Thoracic aorta (tissue), 2 donors: ENCODE measurements at places on chromosomes 3 and 15. TPM values are rescaled to one million over a fixed set of nuclear protein-coding genes. Genes with fewer than 3 reads are reported as not detected.

ZNF620 gene
- total RNA-seq: 2.8 TPM

ALDH1L1 gene
- total RNA-seq: 62.5 TPM

THAP10 gene
- total RNA-seq: 0.81 TPM

SNX4 gene
- total RNA-seq: 29.9 TPM

DAPK2 gene
- 10.6 TPM for total RNA-seq

PRSS50 gene
- 0.28 TPM for total RNA-seq

GPR171 gene
- total RNA-seq: not detected

PP2D1 gene
- not detected for total RNA-seq

GRCh38 chr15:40925863-40926658 lies 3.1 kb upstream of the DLL4 start:
- H3K4me1 ChIP-seq: peaks cover 55% of the 10 kb centered on the region
- no peak overlapping the region for H3K27ac ChIP-seq
- H3K36me3 ChIP-seq: no peaks in the 10 kb centered on the region

GRCh38 chr15:48459571-48460442 lies 128.6 kb downstream of the DUT start:
- H3K4me3 ChIP-seq: no peak overlapping the region
- no peaks in the 10 kb centered on the region for H3K27me3 ChIP-seq
- peaks cover 4% of the 10 kb centered on the region for H3K4me1 ChIP-seq
- H3K36me3 ChIP-seq: peaks cover 42% of the 10 kb centered on the region
- H3K27ac ChIP-seq: peak overlapping the region; percentile 20
- no peak for DNase-seq

- no peak overlapping the region for H3K4me3 ChIP-seq
- no peak for DNase-seq
- H3K36me3 ChIP-seq: no peaks in the 10 kb centered on the region
- no peak overlapping the region for H3K27ac ChIP-seq
Observed at GRCh38 chr3:9503283-9503682, 50.3 kb downstream of the LHFPL4 start.

GRCh38 chr3:188954590-188955208 lies 217.1 kb upstream of the TPRG1 start:
- no peak overlapping the region for H3K27ac ChIP-seq
- no peak overlapping the region for H3K4me3 ChIP-seq
- H3K27me3 ChIP-seq: no peaks in the 10 kb centered on the region
- H3K36me3 ChIP-seq: no peaks in the 10 kb centered on the region

DNA sequence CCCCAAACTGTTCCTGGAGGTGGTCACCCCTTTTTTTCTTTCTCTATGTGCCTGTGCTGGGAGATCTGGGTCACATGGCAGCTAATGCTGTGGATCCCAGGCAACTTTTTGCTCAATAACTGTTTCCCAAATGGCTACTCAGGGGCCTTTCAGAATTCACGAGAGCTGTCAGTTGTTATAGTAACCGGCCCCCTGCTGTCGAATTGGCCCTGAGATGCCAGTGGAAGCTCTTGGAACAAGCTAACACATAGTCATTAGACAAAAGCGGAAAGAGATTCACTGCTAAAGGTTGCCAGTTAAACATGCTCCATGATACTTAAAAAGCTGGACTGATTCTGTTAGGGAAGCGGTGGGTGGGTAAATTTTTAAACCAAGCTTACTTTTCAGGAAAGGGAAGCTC lies 144.1 kb downstream of the FEZF2 start:
- no peaks in the 10 kb centered on the region for H3K4me1 ChIP-seq
- no peak overlapping the region for H3K4me3 ChIP-seq
- no peaks in the 10 kb centered on the region for H3K27me3 ChIP-seq
- DNase-seq: no peak

DNA sequence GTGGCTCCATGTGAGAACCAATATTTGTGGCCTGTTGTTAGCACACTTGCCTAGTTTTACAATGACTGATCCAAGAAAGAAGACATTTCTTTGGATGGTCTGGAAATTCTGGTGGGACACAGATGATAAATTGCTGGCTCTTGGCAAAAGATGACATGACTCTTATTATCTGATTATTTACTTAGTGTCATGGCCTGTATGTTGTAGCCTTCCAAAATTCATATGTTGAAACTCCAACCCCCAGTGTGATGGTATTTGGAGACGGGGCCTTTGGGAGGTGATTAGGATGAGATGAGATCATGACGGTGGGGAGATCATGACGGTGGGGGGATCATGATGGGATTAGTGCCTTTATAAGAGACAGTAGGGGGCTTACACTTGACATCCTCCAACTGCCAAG lies 30.0 kb upstream of the AKAP13 start:
- no peaks in the 10 kb centered on the region for H3K36me3 ChIP-seq
- H3K27ac ChIP-seq: no peak overlapping the region
- no peak overlapping the region for H3K4me3 ChIP-seq
- DNase-seq: no peak
- H3K4me1 ChIP-seq: peaks cover 5% of the 10 kb centered on the region

DNA sequence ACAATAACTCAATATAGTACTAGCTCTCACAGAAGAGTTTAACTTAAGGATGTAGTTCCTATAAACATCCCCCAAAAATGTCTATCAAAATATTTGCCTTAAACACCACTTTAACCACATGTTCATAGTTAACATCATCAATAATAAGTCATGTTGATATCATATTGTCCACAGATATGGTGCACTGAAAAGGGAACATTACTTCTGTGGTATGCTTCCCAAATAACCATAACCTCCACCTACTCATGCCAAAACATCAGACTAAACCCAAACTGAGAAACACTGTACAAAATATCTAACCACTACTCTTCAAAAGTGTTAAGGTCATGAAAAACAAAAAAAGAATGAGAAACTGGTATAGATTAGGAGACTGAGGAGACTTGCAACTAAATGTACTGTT lies 32.9 kb downstream of the SLC4A7 start:
- H3K27me3 ChIP-seq: no peaks in the 10 kb centered on the region
- H3K4me1 ChIP-seq: peaks cover 13% of the 10 kb centered on the region
- no peak overlapping the region for H3K4me3 ChIP-seq
- no peak overlapping the region for H3K27ac ChIP-seq

DNA sequence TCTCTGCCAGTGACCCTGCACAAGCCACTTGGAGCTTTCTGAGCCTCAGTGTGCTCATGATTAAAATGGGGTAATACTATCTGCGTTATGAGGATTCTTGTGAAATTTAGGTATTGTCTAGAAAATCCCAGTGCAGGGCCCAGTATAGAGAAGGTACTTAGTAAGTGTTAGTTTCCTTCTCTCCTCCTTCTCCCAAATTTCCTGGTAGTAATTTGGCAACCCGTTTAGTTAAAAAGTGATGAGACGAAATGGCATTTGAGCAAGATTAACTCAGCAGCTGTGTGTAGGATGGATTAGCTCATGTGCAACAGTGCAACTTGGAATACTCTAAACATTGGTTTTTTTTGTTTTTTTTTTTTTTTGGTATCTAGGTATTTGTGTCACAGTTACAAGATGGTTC lies 84.6 kb downstream of the SLCO3A1 start:
- no peak overlapping the region for H3K27ac ChIP-seq
- peaks cover 16% of the 10 kb centered on the region for H3K4me1 ChIP-seq
- no peaks in the 10 kb centered on the region for H3K27me3 ChIP-seq
- DNase-seq: no peak
- no peak overlapping the region for H3K4me3 ChIP-seq

DNA sequence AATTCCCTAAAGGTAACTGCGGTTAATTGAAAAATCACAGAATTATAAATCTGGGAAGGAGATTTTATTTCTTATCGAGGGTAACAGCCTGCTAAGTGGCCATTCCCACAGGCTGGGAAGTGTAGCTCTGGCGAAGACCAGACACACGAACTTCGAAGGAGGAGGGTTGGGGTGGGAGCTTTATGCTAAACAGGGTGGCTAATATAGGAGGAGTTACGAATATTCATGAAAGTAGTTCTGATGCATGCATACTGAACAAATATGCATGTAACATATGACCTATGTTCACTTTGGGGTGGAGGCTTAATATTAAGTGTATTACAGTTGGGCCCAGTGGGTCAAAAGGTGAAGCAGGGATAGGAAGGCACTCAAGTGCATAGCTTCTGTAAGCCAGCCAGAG lies 221.6 kb downstream of the FGF12 start:
- no peaks in the 10 kb centered on the region for H3K27me3 ChIP-seq
- DNase-seq: no peak
- H3K36me3 ChIP-seq: no peaks in the 10 kb centered on the region
- H3K4me3 ChIP-seq: no peak overlapping the region
- no peak overlapping the region for H3K27ac ChIP-seq

- H3K27me3 ChIP-seq: no peaks in the 10 kb centered on the region
- H3K36me3 ChIP-seq: no peaks in the 10 kb centered on the region
- H3K27ac ChIP-seq: no peak overlapping the region
- peaks cover 6% of the 10 kb centered on the region for H3K4me1 ChIP-seq
- peak; percentile 25 for DNase-seq
Observed at GRCh38 chr15:79811406-79812405, 85.1 kb downstream of the MTHFS start.

DNA sequence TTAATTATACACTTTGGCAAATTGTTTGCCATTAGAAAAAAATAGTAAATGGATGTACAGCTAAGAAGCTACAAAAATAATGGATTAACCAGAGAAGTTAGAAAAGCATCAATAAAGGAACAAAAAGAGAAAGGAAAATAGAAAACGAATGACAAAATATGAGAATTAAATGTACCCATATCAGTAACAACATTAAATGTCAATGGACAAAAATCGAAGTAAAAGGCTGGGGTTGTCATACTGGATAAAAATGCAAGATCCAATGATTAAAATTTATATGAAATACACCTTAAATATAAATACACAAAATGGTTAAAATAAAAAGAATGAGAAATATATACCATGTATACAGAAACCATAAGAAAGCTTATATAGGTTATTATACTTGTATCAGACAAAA lies 470.6 kb downstream of the OCA2 start:
- H3K27me3 ChIP-seq: no peaks in the 10 kb centered on the region
- H3K4me3 ChIP-seq: no peak overlapping the region
- H3K4me1 ChIP-seq: no peaks in the 10 kb centered on the region
